ENCODE measurements at places on chromosomes 4 and X.
A peak's percentile ranks its signal among the peaks of the same experiment; 100 is the strongest.

DNA sequence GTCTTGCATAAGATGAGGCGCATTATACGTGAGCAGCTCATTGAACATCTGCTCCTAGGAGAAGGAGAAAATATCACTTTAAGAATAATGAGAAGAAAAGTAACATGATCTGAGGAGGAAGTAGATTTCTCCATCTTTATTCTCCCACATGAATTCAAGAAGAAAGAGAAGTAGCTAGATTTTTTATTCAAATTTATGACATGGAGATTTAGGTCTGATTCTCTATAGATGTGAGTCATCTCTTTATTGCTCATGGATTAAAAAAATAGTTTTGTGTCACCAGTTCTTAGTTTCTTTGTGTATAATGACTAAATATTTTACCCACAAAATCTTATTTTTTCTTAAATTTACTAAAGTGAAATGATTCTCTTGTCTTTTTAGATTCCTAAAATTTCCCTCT is 40.4 kb downstream of the HPGDS start:
- no peak for ATAC-seq

DNA sequence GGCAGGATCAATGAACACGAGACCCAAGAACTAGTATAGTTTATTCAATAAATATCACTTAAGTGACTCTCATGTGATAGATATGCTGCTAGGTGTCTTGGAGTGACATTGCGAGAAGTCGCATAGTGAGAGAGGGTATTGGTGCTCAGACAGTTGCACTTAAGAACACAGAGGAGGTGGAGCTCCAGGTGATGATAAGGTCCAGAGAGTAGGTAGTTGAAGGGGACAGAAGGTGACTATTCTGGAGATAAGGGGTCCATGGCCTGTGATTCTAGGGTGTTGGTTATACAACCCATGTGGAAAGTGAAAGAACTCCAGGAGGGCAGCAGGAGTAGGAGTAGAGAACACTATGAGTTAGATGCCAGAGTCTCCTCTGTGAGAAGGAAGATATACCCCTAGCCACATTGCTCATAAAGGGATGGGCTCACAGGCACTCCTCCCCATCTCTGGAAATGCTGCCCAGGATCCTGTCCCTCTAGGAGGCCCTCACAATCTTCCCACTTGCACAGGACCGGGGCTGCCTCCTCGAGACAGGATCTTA is 9.2 kb downstream of the MAGED1 start:
- peak; percentile 31 for ATAC-seq

GRCh38 chrX:112677167-112677566 is 2.6 kb downstream of the LHFPL1 start:
- no peak for ATAC-seq

DNA sequence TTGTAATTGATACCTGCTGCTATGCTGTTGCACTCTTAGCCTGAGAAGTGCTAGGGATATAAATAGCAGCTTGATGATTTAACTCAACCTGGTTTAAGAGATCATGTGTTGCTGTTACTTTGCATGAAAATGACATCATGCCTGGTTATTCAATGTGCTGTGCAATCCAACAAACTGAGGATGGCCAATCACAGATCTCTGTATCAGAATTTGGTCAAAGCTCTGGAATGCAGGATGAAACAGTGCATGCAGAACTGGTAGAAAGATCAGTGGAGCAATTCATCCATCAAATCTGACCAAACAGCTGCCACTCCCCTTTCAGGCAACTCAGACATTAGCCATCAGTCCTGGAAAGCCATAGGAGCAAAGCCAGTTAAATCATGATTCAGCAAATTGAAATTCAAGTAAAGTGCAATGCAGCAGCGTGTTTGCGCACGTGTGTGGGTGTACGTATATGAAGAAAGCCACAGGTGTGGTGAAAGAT is 160.3 kb upstream of the RASGEF1B start:
- ATAC-seq, result peak; percentile 91

DNA sequence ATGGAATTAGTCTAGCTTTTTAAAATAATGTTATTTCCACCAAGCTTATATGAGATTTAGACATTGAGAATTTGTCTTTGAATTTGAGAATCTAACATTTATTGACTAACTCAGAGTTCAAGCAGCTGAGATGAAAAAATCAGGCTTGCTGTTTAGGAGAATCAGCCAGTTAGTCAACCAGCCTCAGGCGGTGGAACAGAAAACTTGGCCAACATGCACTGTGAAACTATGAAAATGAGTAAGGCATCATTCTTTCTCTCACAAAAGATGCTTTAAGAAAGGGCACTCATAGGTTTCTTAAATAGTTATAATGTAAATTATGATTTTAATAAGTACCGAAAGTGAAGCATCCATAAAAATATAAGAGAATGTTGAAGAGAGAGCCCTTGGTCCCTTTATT is 84.2 kb downstream of the NFKB1 start:
- no peak for ATAC-seq

GRCh38 chr4:18508786-18509185 is 487.2 kb upstream of the LCORL start:
- no peak for ATAC-seq

DNA sequence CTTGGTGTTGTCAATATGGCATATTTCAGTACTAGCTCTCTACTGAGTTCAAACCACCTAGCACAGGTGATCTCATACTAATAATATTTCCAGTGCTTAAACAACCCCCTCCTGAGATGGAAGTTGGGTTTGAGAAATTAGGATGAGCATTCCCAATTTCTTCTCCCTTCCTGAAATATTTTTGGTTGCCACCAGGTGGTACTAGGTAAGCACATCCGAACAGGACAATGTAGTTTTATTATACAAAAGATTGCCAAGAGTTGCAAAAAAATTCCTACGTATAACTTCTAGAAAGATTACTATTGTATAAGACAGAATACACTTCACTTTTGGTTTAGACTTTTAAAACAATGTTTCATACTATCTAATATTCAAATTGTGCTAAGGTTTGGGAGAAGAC is 484.5 kb downstream of the PACRGL start:
- no peak for ATAC-seq

DNA sequence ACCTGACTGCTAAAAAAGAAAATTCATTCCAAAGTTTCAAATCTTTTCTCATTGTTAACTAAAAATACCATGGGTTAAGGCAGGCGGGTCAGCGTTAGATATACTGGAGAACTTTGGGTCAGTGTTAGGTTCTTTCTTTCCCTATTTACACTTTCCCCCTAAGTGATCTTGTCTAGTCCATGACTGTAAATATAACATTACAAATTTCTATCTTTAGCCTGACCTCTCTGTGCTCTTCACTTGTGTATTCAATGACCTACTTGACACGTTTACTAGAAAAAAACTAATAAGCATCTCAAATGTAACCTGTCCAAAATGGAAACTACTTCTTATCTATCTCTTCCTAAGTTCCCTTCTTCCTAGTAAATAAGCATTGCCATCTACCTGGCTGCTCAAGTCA is 95.3 kb downstream of the JADE1 start:
- no peak for ATAC-seq

- ATAC-seq, result no peak
These were observed 639.4 kb upstream of the INTU start for GRCh38 chr4:126993351-126993750.

- ATAC-seq, result no peak
These were observed 170.0 kb upstream of the GLRA2 start for GRCh38 chrX:14359316-14359715.

DNA sequence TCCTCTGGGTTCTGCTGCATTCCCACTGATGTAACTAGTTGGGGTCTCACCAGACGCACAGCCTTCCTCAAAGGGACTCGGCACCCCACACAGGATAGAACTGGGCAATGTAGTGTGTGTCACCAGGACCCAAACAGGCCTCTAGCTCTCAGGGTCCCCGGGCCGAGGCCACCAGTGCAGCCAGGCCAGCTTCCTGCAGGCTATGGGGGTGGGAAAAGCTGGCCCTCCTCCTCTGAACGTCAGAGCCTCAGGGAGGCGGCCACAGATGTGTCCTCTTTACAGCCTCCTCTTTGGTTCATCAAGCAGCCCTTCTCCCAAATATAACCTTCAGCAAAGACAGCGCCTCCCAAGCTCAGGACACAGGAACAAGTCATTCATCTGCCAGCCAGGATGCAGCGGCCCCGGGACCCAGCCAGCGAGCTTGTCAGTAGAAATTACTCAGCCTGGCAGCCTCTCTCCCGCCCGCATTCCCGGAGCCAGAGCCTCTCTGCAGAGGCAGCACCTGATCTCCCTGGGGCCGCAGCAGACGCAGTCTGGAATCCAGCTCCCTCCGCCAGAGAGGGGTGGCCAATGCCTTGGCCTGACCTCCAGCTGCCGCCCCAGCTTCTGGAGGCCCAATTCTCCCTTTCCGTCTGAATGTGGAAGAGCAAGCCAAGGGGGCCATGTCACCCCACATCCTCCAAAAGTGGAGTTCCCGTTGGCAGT is 288.5 kb downstream of the FBXW7 start:
- no peak for ATAC-seq

DNA sequence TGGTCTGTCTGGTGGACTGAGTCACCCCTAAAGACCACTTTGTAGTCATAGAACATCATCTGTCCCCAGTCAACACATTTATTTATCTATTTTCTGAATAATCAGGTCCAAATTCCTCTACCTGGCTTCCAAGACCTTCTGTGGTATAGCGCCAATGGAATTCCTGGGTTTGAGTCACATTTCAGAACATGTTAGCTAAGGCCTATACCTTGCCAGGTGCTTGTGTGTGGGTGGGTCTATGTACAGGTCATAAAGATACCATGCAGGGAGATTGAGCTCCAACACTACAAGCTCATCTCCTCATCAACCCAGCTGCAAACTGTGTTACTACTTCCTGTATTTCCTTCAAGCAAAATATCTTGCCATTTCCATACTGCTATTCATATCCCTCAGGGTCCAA is 113.3 kb downstream of the TRAPPC11 start:
- ATAC-seq, result no peak

DNA sequence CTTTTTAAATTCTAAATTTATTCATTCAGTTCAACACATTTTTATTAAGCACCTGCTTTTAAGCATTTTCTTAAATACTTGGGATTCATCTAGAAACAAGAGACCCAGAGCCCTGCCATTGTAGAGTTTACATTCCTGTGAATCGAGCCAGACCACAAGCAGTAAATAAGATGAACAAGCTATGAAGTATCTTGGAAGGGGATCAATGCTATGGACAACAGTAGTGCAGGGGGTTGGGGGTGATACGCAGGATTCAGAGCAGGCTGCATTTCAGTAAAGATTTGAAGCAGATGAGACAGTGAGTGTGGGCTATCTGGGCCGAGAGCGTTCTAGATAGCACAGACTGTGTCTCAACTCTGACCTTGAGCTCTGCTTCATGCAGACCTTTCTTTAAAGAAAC is 35.1 kb downstream of the CLDN22 start:
- no peak for ATAC-seq

DNA sequence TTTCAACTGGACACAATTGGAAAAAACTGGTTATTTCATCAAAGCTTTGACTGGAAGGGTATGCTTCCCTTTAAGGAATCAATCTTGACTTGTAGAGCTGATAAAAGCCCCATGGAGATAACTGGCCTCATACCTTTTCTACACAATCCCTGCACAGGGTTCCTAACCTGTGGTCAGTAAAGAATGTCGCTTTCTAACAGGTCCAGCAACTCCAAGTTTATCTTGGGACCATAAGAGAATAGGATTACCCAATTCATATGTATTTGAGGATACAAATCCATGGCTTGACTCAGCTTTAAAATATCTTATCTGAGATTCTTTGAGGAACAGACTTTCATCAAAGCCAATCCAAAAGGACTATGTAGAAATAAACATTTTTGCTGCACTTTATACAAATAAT is 1399.8 kb upstream of the PABPC4L start:
- ATAC-seq, result no peak

DNA sequence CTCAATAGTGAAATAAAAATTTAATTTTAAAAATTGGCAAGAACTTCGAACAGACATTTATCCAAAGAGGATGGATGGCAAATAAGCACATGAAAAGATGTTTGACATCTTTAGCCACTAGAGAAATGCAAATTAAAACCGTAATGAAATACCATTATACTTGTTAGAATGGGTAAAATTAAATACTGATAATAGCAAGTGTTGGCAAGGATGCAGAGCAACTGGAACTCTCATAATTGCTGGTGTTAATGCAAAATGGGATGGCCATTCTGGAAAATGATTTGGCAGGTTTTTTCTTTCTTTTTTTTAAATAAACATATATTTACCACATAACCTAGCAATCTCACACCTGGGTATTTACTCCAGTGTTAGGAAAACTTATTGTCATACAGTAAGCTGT is 51.7 kb downstream of the HERC3 start:
- no peak for ATAC-seq

DNA sequence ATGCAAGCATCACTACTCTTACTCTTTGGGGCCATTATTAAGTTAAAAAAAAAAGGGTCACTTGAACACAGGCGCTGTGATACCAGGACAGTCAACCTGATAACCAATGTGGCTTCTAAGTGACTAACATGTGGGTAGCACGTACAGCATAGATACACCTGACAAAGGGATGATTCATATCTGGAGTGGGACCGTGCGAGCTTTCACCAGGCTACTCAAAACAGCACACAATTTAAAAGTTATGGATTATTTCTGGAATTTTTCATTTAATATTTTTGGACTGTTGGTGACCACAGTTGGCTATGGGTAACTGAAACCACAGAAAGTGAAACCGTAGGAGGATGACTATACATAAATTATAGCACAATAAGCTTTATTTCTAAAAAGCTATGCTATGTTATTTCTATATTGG is 113.8 kb upstream of the STIM2 start:
- no peak for ATAC-seq

- ATAC-seq, result no peak
These were observed 84.0 kb downstream of the NAA11 start for GRCh38 chr4:79241846-79242245.

- ATAC-seq, result peak; percentile 31
These were observed 362.2 kb upstream of the EMCN start for GRCh38 chr4:100880011-100880410.

DNA sequence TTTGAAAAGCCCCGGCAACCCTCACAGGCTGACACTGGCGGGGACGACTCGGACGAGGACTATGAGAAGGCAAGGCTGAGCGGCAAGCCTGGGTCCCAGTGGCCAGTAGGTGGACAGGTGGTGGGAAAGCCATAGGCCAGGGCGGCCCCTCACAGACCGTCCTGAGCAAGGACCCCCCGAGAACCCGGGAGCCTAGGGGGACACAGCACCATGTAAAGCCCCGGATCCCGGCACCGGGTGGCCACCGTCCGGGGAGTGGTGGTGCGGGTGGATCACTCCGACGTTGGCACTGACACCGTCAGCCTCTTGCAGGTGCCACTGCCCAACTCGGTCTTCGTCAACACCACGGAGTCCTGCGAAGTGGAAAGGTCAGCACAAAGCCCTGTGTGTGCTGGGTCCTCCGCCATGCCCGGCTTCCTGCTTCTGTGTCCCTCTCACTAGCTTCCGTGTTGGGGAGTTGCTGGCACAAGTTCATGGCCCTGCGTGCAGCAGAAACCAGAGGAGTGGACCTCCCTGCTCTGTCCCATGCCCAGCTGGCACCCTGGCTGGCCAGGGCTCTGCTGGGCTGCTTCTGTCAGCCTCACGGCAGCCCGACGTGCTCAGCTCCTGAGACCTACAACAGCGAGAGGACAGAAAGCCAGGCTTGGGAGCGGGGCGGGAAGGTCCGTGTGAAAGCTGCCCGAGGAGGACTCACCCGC is 11.9 kb upstream of the ADD1 start:
- no peak for ATAC-seq

- ATAC-seq, result no peak
These were observed 39.0 kb downstream of the DGKK start for GRCh38 chrX:50431623-50432022.

GRCh38 chr4:26071688-26072087 is 157.7 kb downstream of the SMIM20 start:
- ATAC-seq, result no peak

All from motor neuron (in vitro differentiated cells).